ENCODE measurements at places on chromosomes 11 and 22.

DNA sequence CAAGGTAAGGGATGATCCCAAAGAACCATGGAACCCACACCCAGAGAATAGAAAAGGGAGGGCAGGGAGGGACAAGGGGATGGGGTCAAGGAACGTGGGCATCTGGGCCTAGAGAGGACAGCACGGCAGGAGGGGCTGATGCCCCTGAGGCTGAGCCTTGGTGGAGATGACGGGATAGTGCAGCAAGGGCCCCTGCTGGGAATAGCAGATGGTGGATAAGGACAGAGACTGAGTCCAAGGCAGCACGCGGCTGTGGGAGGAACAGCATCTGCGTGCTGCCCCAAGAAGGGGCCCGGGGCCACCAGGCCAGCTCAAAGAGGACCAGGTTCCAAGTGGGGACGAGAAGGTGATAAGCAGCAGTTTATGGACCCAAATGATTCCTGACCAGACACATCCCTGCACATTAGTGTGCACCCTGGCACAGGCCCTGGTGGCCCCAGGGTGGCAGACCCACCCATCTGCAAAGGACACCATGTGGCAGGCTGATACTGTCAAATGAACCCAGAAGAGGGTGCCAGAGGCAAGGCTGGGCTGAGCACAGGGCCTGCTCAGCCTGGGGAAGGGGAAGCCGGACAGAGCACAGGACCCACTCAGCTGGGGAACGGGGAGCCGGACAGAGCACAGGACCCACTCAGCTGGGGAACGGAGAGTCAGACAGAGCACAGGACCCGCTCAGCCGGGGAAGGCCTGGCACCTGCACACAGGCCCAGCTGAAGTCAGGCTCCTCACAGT is 12.8 kb upstream of the TESMIN start:
- DNase-seq: no peak

DNA sequence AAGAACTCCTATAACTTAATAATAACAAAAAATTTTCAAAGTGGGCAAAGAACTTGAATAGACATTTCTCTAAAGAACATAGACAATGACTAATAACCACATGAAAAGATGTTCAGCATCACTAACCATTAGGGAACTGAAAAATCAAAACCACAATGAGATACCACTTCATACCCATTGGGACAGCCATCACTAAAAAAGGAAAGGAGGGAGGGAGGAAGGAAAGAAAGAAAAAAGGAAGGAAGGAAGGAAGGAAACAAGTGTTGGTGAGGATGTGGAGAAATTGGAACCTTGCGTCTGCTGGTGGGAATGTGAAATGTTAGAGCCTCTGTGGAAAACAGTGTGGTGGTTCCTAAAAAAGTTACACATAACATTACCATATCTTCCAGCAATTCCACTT is 55.8 kb downstream of the MS4A13 start:
- no peak for DNase-seq

DNA sequence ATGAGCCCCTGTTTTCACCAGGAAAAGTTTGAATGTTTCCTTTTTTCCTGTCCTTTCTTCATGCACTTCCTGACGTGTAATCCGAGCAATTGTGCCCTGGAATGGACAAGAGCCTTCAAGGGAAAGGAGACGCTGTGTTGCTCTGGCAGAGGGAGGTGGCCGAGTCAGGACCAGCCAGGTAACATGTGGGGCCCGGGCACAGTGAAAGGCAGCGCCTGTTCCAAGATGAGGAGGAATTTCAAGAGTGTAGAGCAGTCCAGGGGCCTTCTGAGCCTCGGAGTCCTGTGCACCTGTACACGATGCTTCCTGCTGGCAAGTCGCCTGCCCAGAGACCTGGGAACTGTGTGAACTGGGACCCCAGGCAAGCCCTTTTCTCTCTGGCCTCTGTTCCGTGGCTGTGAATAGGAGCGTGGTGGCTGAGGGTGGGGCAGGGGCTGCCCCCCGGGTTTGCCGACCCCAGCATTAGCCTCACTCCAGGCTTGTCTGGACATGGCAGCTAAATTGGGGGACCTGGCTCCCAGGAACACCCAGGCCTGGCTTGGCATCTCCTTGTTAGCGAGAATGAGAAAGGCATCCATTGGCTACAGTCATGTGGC is 92.0 kb downstream of the MYEOV start:
- no peak for DNase-seq

DNA sequence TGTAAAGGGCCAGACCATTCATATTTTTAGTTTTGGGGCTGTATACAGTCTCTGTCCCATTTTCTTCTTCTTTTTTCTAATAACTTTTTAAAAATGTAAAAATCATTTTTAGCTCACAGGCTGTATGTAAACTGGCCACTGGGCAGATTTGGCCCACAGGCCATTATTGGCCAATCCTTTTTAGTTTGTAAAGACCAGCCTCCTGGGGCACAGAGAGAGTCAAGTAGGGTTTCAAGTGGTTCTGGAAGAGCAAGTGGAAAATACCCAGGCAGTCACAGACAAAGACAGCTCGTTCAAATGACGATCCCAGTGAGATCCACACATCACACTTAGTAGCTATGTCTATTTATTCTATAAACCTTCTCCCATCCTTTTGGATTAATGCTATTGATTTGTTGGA is 150.2 kb upstream of the ARHGAP20 start:
- DNase-seq: no peak

- DNase-seq: no peak
Observed at GRCh38 chr11:70324376-70325115, 54.1 kb downstream of the PPFIA1 start.

- no peak for DNase-seq
Observed at GRCh38 chr11:127059750-127060149, 59.2 kb upstream of the KIRREL3 start.

DNA sequence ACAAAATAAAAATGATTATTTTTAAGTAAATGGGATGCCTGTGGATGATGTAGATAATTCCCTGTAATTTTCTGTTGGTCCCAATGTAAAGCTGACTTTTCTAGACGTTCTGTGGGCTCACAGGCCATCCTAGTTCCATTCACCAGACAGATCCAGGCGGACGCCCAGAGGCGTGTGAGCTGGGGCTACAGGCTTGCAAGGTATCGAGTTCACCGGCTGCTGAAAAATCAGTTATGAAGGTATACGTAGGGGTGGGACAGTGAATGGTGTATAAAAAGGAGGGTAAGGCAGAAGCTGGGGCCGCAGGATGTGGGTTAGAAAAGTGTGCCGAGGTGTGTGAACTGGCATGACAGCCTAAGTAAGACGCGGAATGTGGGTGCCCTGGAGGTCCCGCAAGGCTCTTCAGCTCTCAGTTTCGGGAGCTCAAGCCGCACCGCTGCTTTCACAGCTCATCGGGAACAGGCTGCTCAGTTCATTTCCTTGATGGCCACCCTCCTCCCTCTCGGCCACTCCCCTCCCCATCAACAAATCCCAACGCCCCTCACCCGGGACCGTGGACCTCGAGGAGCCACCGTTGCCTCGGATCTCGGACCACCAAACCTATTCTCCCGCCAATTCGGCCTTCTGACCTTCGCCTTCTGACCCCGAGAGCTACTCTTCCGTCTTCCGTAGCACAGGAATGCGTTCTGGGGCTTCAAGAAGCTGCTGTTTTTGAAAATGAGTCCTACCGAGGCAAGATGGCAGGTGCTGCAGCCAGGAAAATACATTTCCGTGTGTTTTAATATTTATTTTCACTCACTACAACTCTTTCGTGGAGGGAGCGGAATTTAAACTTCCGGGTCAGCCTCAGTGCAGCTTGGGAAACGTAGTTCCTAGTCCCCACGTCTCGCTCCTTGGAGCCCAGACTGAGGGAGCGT is at the start of gene XNDC1N:
TSS of gene XNDC1N (minus strand) at position 775 of the 917 bp plus-strand sequence. CDS start 5,241 bp downstream, outside the sequence.
- DNase-seq: peak; percentile 68

- no peak for DNase-seq
Observed at GRCh38 chr11:57126766-57127400, 54.9 kb upstream of the LRRC55 start.

GRCh38 chr22:24066260-24066659 is 55.2 kb downstream of the CABIN1 start:
- DNase-seq: no peak

DNA sequence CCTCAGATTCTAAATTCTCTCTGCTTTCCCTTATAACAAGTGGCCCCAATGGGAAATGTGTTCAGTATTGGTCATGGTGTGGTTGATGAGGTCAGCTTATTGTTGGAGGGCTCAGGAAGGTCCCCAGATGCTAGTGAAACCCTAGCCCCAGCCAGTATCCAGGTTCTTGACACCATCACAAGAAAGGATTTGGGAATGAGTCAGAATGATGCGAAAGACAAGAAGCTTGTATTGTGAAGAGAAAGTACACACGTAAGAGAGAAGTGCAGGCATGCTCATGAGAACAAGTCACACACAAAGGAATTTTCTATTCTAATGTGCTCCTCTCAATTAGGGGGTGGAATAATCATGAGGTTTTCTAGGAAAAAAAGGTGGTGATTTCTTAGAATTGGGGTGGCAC is 34.9 kb upstream of the TRPC6 start:
- no peak for DNase-seq

GRCh38 chr11:12200279-12200990 is 90.0 kb downstream of the MICAL2 start:
- DNase-seq: no peak

- DNase-seq: no peak
Observed at GRCh38 chr22:42819412-42820044, 37.5 kb downstream of the ARFGAP3 start.

- no peak for DNase-seq
Observed at GRCh38 chr11:125344846-125345420, 151.1 kb downstream of the FEZ1 start.

GRCh38 chr11:35174666-35175065 is 35.7 kb downstream of the CD44 start:
- DNase-seq: no peak
